ENCODE measurements at places on chromosomes 2 and 18. TPM values are rescaled to one million over a fixed set of nuclear protein-coding genes. Genes with fewer than 3 reads are reported as not detected.

Gene ARHGEF4
- total RNA-seq = not detected

Gene DNER
- total RNA-seq = not detected

DNA sequence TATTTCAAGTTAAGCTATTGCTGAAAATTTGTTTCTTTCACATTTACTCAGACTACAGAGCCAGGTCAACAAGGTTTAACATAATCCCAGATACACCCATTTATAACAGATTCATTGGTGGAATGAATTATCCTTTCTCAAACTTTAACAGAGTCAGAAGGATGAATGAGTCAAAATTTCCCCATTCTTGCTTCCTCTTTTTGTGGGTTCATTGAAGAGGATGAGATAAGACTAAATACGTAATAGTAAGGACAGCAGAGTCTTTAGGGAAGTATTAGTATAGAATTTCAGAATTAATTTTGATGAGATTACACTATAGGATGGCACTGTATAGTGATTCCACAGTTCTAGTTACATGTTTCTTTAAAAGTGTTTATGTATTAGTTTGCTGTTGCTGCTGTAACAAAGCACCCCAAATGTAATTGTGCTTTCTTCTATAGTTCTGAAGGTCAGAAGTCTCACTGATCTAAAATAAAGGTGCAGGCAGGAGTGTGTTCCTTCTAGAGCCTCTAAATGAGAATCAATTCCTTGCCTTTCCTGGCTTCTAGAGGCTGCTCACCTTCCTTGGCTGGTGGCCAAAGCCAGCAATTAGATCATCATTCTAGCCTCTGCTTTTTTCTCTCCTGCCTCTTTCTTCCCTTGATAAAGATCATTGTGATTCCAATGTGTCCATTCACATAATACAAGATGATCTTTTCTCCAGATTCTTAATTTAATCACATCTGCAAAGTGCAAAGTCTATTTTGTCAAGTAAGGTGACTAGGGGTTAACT is 309.3 kb upstream of the PIK3C3 start:
- H3K36me3 ChIP-seq = no peaks in the 10 kb centered on the region
- no peak for DNase-seq
- no peaks in the 10 kb centered on the region for H3K4me1 ChIP-seq
- no peak overlapping the region for H3K4me3 ChIP-seq
- H3K27ac ChIP-seq = no peak overlapping the region

GRCh38 chr2:177717831-177718618 is 325.5 kb downstream of the AGPS start:
- H3K27me3 ChIP-seq = no peaks in the 10 kb centered on the region
- no peaks in the 10 kb centered on the region for H3K36me3 ChIP-seq
- no peak for DNase-seq

Gene ITGAV
- 15.4 TPM for total RNA-seq

GRCh38 chr2:120860579-120860922 is 124.9 kb downstream of the GLI2 start:
- H3K4me1 ChIP-seq = no peaks in the 10 kb centered on the region
- H3K27ac ChIP-seq = no peak overlapping the region

DNA sequence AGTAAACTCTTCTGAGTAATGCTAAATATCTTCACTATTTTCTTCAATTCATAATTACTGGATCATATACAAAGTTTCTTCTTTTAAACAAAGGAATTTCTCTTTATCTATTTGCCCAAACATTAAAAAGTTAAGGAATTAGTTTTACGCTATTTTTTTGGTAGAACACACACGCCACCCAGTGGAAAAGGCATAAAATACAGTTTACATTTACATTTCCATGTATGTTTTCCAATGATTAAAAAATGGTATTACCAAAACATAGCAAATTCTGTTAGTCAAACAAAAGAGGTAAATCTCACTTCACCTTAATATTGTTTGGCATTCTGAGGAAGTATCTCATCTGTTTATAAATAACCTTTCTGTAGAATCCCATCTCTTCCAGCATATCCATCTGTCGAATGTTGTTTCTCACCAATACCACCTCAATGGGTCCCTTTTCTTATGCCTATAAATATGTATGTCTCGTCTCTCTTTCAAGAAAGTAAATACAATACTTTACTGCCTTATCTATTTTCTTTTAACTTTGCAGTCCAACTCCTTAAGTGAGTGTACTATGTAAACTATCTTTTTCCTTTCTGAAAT is 7.2 kb downstream of the BOLL start:
- DNase-seq = no peak
- no peaks in the 10 kb centered on the region for H3K27me3 ChIP-seq

Gene NEDD4L
- total RNA-seq = 20.3 TPM

GRCh38 chr2:8819194-8819593 is 18.2 kb downstream of the KIDINS220 start:
- no peak overlapping the region for H3K27ac ChIP-seq
- peaks cover 10% of the 10 kb centered on the region for H3K36me3 ChIP-seq
- H3K4me1 ChIP-seq = peaks cover 3% of the 10 kb centered on the region
- no peaks in the 10 kb centered on the region for H3K27me3 ChIP-seq
- no peak overlapping the region for H3K4me3 ChIP-seq
- DNase-seq = no peak

- no peak for DNase-seq
- H3K27ac ChIP-seq = no peak overlapping the region
- H3K27me3 ChIP-seq = no peaks in the 10 kb centered on the region
- no peaks in the 10 kb centered on the region for H3K4me1 ChIP-seq
- H3K4me3 ChIP-seq = no peak overlapping the region
Measured at GRCh38 chr2:231542136-231542535, 11.9 kb upstream of the NMUR1 start.

- peak overlapping the region; percentile 95 for H3K27ac ChIP-seq
- H3K36me3 ChIP-seq = peaks cover 5% of the 10 kb centered on the region
- H3K4me1 ChIP-seq = peaks cover 34% of the 10 kb centered on the region
- no peaks in the 10 kb centered on the region for H3K27me3 ChIP-seq
Measured at GRCh38 chr2:240586919-240587800, 626 bp downstream of the CAPN10 start.

DNA sequence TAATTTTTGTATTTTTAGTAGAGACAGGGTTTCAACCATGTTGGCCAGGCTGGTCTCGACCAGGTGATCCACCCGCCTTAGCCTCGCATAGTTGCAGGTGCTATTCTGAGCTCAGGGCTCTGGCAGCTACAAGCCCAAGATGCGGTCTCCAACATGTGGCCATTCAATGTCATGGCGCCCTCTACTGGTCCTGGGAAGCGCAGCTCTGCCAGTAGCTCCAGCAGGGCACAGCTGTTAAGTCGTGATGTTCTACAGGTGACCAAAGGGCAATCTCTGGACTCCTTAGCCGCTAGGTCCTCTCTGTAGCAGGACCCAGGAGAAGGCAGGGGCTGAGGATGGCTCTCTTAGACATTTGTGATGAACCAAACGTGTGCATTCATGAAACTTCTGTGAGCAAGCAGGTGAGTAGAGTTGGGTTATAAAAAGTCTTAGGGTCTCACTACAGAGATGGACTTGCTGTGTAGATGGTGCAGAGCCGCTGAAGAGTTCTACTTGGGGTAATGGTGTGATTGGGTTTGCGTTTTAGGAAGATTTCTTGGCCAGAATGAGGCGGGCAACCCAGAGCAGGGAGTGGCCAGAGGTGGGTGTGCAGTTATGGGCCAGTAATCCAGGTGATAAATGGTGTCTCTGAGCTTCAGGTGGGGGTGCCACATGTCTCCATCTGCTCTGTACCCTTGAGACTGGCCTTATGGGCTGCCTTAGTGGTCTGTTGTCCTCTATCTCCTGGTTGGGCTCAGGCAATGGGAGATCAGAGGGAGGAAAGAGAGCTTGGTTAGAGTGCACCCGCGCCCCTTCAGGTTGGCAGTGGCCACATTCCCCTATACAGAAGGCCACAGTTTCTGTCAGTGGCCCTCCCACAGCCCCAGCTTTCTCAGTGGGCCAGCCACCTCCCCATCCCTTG is 31.0 kb downstream of the IL37 start:
- no peaks in the 10 kb centered on the region for H3K36me3 ChIP-seq
- no peaks in the 10 kb centered on the region for H3K27me3 ChIP-seq
- no peak overlapping the region for H3K4me3 ChIP-seq
- H3K27ac ChIP-seq = no peak overlapping the region
- H3K4me1 ChIP-seq = peaks cover 35% of the 10 kb centered on the region

DNA sequence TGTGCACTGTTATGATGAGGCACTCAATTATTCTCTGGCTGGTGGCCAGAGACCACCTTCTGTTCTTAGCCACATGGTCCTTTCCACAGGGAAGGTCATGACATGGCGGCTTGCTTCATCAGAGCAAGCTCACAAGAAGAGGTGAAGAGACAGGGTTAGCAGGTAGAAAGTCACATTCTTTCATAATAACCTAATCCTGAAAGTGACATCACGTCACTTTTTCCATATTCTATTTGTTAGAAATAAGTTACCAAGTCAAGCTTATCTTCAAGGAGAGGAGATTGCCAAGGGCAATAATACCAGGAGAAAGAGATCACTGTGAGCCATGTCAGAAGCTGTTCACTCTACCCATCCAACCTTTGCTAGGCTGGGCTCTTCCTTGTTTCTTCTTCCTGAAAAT is 139.4 kb downstream of the OSR1 start:
- no peak overlapping the region for H3K4me3 ChIP-seq
- H3K27ac ChIP-seq = no peak overlapping the region
- DNase-seq = no peak
- H3K27me3 ChIP-seq = no peaks in the 10 kb centered on the region
- no peaks in the 10 kb centered on the region for H3K4me1 ChIP-seq
- no peaks in the 10 kb centered on the region for H3K36me3 ChIP-seq

GRCh38 chr2:5479265-5479928 is 212.8 kb upstream of the SOX11 start:
- H3K4me1 ChIP-seq = no peaks in the 10 kb centered on the region
- no peak overlapping the region for H3K4me3 ChIP-seq
- peaks cover 2% of the 10 kb centered on the region for H3K27me3 ChIP-seq
- no peak for DNase-seq

DNA sequence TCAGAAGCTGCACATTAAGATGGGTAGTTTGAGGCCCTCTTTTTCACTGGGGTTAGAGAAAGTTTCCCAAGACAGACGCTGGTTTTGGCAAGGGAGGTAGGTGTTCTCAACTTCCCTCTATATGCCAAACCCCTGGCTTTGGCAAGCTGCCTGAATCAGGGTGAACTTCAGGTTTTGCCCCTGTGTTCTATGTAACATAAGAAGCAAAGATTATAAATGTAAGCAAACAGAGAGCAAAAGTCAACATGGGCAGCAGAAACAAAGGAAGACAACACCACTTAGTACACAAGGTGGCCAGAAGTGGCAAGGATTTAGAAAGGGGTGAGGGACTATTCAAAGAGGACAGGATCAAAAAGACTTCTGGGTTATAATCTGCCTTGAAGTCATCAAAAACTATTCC is 70.5 kb upstream of the TFCP2L1 start:
- H3K4me3 ChIP-seq = no peak overlapping the region
- no peak for DNase-seq
- H3K4me1 ChIP-seq = no peaks in the 10 kb centered on the region
- H3K27me3 ChIP-seq = no peaks in the 10 kb centered on the region

- H3K36me3 ChIP-seq = no peaks in the 10 kb centered on the region
- DNase-seq = no peak
- no peaks in the 10 kb centered on the region for H3K4me1 ChIP-seq
- no peak overlapping the region for H3K27ac ChIP-seq
- no peaks in the 10 kb centered on the region for H3K27me3 ChIP-seq
Measured at GRCh38 chr18:3388980-3389379, 61.0 kb upstream of the TGIF1 start.

Gene SRSF7
- total RNA-seq = 63.4 TPM

Gene IL1F10
- not detected for total RNA-seq

DNA sequence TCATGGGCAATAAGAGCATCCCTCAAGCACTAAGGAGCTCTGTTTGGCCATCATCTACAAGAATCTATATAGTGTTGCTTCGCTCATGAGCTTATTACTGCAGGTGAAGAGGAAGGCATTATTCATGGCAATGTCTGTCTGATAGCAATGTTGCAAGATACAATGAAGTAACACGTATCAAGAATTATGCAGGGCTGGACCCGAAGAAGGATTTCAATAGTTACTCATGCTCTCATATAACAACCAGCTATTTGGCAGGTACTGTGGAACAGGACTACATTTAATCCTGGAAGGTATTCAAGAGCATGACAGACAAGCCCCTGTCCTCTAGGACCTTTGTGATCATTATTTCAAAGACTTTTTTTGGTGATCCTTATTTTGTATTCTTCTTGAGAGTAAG is 109.6 kb downstream of the LAMA3 start:
- H3K27me3 ChIP-seq = no peaks in the 10 kb centered on the region
- no peak for DNase-seq
- no peaks in the 10 kb centered on the region for H3K4me1 ChIP-seq
- H3K27ac ChIP-seq = no peak overlapping the region
- H3K4me3 ChIP-seq = no peak overlapping the region

Gene RRM2
- total RNA-seq = 124 TPM

Data from liver (tissue), 10 donors.